ENCODE measurements at places on chromosomes 11 and 22. TPM values are rescaled to one million over a fixed set of nuclear protein-coding genes. Genes with fewer than 3 reads are reported as not detected.

DNA sequence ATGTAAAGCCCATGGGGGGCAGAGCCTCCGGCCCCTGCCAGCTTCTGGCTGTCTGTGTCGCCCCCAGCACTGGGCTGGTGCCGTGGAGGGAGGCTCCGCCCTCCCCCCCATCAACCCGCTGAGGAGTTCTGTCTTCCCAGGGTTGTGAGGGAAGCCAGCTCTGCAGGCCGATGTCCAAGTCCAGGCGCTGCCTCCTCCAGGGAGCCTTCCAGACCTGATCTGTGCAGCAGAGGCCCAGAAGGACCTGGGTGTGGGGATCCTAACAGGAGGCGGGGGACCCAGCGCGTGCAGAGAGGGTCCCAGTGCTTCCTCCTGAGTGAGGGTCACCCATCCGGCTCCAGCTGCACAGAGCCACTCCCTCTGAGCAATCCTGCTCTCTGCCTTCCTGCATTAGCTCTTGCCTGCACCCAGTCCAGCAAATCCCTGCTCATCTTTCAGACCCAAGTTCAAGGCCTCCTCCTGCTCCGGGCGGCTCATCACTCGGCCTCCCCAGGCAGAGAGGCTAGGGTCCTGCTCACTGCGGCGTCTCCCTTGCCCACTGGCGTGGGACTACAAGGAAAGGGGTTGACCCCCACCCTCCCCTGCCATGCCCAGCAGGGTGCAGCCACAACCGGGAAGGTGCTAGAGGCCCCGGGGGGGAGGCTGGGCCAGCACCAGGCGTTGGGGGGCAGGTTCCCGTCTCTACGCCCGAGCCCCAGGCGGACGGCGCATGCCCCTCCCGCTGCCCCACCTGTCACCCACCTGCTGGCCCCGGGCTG is 16.4 kb downstream of the PRR33 start:
- peaks cover 53% of the 10 kb centered on the region for H3K27me3 ChIP-seq
- peaks cover 23% of the 10 kb centered on the region for H3K4me1 ChIP-seq
- H3K27ac ChIP-seq: no peak overlapping the region
- no peak overlapping the region for H3K4me3 ChIP-seq

- H3K4me3 ChIP-seq: peak overlapping the region; percentile 25
- H3K4me1 ChIP-seq: peaks cover 85% of the 10 kb centered on the region
- H3K36me3 ChIP-seq: peaks cover 12% of the 10 kb centered on the region
- peak; percentile 99 for DNase-seq
- H3K27me3 ChIP-seq: no peaks in the 10 kb centered on the region
Observed at GRCh38 chr11:952406-953385, 27.0 kb downstream of the AP2A2 start.

DNA sequence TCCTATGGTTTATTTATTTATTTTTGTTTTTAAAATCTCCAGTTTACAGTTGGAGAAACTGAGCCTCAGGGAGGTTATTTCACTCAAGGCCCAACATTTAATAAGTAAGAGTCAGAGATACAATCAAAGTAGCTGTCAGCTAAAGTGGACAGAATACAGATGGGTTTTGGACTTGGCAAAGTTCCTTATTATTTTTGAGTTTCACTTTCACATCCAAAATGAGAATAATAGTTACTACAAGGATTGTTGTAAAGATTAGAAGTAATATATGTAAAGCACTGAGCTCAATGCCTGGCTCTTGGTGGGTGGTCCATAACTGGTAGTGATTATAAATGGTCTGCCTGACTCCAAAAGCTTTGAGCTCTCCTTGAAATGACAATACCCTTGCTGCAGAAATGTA is 87.5 kb upstream of the SESN3 start:
- H3K27ac ChIP-seq: no peak overlapping the region
- no peaks in the 10 kb centered on the region for H3K27me3 ChIP-seq
- H3K4me3 ChIP-seq: no peak overlapping the region

Gene CDC45
- total RNA-seq: 34.8 TPM

Gene RAB38
- 0.13 TPM for total RNA-seq

Data from HepG2 (cell line).